Neural progenitor cell (in vitro differentiated cells): ENCODE measurements at places on chromosomes 5 and 9.

GRCh38 chr9:83754383-83754977 lies 46.7 kb upstream of the UBQLN1 start:
- no peak for DNase-seq

DNA sequence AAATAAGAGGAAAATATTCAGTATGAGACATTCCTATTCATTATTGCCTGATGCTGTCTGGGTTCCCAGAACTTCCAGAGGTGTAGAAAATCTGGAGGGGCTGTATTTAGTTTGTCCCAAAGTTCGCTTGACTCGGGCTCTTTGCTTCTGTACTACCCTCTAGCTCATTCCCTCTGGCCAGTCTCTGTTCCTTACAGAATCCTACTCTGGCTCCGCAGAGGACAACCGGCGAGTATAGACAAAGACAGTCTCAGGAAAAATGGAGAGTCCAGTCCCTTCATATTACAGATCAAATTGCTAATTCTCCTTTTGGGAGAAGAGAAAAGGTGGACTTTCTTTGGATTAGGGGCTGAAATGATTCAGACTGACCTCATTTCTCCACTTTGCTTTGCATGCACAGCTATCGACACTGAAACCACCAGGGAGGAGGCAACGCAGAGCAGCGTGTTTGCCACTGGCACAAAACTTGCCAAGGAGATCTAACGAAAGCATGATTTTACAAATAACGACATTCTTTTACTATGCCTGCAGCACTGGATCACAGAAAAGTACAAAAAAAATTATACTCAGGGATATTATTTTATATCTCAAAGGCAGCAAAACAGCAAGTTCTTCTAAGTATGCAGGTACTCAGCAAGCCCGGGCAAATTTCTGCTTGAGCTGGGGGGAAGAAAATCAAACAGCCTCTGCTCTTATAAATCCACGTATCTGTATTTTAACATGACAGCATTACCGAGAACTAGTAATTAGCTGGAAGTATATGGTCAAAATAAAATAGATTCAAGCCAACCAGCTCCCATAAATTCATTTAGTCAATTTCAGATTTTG lies 279.7 kb downstream of the NPR3 start:
- no peak for DNase-seq

GRCh38 chr9:3948826-3949556 lies 350.9 kb downstream of the GLIS3 start:
- DNase-seq = no peak

GRCh38 chr5:82723168-82723567 lies 354.0 kb downstream of the TMEM167A start:
- no peak for DNase-seq

DNA sequence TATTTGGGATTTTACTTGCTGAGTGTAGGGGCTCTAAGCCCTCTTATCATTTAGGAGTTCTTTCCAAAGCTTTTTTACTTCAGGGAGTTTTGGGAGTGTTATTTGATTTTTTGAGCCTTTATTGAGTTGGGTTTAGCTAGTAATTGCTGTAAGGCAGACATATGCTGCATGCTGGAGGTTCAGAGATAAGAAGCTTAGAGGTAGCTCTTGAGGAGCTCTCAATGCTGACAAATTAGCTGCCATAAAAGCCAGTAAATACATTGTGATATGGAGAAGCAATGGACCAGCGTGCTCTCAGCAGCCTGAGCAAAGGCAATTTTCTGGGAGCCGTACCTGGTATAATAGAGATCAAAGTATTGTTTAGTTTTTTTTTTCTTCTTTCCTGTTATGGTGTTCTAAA lies 11.6 kb downstream of the ARHGEF28 start:
- no peak for DNase-seq

DNA sequence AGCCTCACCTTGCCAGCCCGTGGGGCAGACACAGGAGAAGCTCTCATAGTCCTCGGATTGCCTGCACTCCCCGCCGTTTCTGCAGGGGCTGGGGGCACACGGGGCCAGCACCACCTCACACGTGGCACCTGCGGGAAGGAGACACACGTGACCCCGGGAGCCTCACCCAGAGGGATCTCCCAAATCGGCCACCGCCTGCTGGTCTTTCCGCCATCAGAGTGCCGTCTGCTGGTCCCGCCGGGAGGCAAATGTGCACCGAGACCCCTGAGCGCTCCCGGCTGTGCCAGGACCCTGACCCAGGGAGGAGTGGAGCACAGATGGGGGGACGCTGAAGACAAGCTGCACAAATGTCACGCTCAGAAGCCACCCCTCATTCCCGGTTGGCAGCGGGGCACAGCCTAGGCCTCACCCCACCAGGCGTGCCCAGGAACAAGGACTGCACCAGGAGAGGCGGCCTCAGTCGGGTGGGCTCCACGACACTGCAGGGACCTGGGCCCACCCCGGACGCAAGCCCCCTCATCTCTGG lies 28.4 kb upstream of the SEC16A start:
- no peak for DNase-seq

DNA sequence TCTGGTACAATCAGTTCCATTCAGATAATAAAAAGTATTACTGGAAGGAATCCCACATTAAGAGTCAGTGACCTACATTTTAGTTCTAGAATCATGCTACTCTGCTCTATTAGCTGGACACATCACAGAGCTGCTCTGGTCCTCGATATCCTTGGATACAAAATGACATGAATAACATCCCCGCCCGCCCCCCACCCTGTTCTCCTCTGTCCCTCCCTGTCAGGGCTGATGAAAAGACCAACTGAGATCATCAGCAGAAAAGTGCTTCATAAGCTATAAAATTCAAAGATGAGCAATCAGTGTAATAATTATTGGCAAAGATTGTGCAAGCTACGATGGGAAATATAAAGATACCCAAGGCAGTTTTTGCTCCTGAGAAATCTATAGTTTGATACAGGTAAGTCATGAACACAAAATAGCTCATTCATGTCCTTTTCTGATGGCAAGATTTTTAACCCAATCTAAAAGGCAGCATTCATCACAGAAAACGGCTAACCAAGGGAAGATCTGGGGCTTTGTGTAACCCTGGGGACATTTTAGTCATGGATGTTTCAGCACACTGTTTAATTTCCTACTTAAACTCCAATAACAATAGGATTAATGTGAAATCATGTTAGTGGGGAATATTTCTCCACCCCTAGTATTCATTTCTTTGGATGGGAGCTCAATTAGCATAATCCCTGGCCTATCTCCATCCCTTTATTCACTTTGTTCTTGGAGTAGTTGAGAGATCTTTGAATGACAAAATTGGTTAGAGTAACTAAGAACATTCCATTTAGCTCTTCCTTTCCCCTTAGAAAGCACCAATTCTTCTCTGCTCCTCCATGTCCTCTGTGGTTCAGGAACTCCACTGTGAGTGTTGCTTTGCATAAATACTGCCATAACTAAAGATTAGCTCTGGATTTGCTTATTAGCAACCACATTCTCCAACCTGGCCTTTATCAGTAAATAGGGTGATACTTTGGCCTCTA lies 459.4 kb upstream of the GRIA1 start:
- no peak for DNase-seq

- no peak for DNase-seq
Observed at GRCh38 chr5:40551496-40552491, 127.9 kb upstream of the PTGER4 start.

DNA sequence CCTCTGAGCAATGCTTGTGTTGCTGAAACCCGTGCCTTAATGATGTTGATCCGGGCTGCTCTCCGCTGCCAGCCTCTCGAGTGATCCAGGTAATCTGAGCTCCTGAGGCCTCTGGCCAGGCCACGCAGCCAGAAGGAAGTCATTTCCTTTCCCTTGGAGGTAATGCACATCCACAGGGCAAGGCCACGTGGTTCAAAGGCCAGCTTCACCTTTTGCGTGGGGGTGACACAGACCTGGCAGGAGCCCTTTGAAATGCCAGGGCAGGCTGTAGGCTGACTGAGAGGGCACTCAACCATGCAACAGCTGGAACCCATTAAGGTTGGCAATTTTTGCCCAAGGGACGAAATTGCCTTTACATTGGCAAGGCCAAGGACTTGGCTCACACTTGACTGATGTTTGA lies 80.4 kb downstream of the LIX1 start:
- DNase-seq = peak; percentile 14

DNA sequence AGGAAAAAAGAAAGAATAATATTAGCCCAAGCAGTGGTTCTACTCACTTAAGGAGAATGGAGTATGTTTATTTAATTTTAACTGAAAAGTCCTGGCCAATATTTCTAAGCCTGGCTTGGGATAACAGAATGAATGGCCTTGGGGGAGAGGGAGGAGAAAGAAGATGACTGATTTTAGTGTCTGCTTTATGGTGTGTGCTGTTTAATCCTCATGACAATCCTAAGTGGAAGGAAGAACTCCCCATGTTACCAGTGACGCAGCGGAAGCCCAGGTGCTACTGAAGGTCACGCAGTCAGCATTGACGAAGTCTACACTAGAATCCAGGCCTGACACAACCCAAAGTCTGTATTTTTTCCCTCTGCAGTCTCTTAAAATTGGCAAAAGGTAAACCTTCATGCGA lies 50.5 kb downstream of the PALM2AKAP2 start:
- no peak for DNase-seq

DNA sequence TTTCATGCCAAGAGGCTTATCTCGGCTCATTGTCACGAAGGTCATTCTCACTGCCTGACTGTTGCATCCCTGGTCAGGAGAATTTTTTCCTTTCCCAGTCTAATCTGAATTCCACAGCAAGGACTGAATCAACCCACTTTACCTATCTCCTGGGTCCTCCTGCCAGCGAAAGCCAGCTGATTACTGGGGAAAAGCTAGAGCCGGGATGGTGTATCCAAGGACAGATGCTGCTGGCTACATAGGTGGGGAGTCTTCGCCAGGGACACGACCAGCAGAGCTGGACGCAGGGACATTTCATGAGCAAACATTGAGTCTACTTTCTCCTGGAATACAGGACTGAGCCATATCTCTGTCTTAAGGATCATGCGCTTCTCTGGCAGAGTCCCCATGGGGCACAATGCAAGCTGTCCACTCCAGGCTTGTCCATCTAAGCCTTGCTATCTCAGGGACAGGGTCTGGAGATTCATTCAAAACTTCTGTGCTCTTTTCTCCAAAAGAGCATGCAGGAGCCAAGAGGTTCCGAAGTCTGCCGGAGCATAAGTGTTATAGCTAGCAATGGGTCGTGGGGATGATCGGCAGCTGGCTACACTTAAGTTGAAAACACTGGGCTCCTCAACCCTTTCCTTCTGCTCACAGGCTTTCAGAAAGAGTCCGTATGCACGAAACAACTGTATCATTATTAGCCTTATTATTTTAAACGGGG lies 6.5 kb upstream of the HAND1 start:
- peak; percentile 32 for DNase-seq

DNA sequence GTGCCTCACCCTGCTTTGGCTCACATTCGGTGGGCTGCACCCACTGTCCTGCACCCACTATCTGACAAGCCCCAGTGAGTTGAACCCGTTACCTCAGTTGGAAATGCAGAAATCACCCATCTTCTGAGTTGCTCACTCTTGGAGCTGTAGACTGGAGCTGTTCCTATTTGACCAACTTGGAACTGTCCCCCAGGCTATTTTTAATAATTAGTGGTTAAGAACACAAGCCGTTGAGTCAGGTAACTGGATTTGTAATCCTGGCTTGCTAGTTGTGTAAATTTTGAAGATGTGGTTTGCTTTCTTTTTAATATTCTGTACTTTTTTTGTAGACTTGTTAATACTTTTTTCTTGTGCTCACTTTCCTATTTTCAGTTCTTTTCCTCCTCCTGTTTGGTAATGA lies 81.2 kb downstream of the CNTLN start:
- DNase-seq = no peak
